ENCODE measurements at places on chromosomes 3 and 15. TPM values are rescaled to one million over a fixed set of nuclear protein-coding genes. Genes with fewer than 3 reads are reported as not detected.

The OR5K2 gene
- not detected for total RNA-seq

The BTLA gene
- not detected for total RNA-seq

The TICRR gene
- 18.4 TPM for total RNA-seq

The SUMF1 gene
- total RNA-seq: 79.1 TPM

The MOBP gene
- not detected for total RNA-seq

The SLC26A6 gene
- total RNA-seq: 44.9 TPM

The MKRN2OS gene
- 7.9 TPM for total RNA-seq

The SYNPR gene
- total RNA-seq: not detected

The INTS14 gene
- 19.5 TPM for total RNA-seq

The DPPA2 gene
- total RNA-seq: not detected

The MAPKAPK3 gene
- 142 TPM for total RNA-seq

The NEK10 gene
- 1.7 TPM for total RNA-seq

The SLC6A1 gene
- total RNA-seq: not detected

The SACM1L gene
- total RNA-seq: 30.1 TPM

The ROBO2 gene
- not detected for total RNA-seq

The OXNAD1 gene
- total RNA-seq: 17.6 TPM

Measured in PC-3 (cell line).